ENCODE measurements at places on chromosomes 7 and 10.

DNA sequence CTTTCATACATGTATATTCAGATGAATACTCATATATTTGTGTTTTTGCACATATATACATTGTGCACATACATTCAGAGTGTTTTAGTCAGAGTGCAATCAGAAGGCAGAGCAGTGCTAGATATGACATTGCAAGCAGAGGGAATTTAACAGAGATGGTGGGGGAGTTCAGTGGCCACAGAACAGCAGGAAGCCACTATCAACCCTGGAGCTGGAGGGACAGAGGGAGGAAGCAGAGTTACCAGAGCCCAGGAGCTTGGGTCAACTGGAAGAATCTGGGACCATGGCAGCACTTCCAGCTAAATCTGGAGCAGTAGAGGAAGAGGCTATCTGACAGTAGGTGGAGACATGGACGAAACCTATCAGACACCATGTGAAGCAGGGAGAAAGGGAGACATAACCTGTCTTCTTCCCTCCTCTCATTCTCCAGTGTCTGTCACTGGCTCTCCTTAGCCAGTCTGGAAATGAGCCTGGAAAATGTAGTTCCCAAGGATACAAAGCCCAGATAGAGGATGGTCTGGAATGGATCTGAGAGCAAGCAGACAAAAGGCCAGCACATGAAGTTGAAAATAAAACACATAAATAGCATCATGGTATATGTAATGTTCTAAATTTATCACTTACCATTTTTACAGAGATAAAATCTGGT, 33.6 kb upstream of the HERPUD2 start:
- DNase-seq, result no peak

DNA sequence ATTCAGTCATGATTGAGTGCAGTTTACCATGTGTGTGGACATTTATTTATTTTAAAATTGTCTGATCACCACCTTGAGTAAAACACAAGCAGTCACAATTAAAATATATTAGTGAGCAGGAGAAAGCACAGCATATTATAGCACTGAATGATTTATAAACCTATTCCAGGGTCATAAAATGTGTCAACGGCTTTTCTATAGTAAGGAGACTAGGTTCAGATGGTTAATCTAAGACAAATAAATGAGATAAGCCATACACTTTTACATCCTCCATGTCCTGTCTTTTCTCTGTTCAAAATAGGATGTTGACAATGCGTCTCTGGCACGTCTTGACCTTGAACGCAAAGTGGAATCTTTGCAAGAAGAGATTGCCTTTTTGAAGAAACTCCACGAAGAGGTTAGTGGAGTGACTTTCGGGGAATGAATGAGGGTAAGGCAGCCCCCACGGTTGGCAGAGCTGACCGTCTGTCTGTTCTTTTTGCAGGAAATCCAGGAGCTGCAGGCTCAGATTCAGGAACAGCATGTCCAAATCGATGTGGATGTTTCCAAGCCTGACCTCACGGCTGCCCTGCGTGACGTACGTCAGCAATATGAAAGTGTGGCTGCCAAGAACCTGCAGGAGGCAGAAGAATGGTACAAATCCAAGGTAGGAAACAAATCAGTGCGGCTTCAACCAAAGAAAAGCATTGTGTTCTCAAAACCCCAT, 5.4 kb downstream of the VIM start:
- DNase-seq, result no peak

DNA sequence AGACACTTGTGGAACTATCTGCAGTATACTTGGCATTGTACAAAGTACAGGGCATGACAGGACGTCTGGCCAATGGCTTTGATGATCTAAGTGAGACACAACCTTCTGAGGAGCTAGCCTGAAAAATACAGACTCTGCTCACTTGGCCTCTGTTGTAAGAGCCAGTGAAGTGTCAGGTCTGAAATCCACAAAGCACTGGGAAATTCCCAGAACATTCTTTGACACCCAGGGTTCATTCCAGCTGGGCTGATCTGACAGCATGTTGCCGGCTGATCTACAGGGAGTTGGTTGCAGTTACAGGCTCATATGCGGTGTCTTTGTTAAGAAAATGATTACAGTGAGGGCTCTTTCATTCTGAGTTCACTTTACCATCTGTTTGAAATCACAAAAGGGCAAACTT, 354.6 kb downstream of the PHF14 start:
- no peak for DNase-seq

DNA sequence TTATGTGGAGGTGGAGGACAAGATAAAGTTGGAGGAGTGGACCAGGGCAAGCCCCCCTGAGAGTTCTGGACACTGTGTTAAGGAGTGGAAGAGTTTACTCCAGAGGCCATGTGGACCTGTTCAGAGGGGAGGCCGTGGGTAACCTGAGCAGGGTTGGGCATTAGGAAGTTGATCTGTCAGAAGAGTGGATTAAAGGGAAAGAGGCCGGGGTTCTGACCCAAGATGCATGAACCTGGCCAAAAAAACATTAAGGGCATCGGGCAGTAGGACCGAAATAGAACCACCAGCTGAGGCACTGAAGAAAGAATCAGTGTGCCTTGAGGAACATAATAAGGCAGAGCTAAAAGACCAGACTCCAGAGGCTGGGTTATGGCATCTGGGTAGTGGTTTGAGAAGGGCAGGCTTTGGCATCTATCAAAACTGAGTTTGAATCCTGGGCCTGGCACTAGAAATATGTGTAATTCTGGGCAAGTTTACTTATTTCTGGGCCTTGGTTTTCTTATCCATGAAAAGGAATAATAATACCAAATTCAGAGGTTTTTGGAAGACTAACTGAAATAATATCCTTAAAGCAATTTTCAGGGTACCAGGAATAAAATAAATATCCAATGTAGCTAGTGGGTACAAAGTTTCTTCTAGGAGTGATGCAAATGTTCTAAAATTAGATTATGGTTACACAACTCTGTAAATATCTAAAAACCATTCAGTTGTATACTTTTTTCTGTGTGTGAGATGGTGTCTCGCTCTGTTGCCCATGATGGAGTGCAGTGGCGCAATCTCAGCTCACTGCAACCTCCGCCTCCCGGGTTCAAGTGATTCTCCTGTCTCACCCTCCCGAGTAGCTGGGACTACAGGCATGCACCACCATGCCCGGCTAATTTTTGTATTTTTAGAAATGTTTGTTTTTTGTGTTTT, 10.9 kb upstream of the FRAT1 start:
- DNase-seq, result no peak

GRCh38 chr7:99030457-99030856, 113.5 kb downstream of the SMURF1 start:
- DNase-seq, result no peak

GRCh38 chr7:119408596-119408995, 864.4 kb upstream of the KCND2 start:
- DNase-seq, result no peak

DNA sequence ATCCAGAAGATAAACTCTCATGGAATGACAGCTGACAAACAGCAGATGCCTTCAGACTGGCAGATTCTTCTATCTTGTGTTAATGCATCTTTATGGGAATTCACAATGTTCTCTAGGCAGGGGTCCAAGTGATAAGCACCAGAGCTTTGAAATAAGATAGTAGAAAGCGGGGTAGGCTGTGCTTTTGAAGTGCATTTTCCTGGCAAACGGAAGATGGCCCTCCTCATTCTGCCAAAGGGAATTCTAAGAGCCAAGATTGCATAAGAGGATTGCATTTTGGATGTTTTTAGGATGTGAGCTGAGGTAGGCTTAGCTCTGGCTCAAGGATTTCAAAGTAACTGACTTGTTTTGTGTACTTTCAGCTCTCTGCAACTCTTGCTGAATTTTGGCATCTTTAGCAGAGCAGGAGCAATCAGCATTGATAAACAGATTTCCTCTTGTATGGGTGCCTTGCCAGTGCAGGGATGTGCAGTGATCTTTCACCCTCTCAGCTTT, 298.5 kb upstream of the KLF6 start:
- no peak for DNase-seq

- DNase-seq, result no peak
Observed at GRCh38 chr10:106959521-106959920, 205.0 kb downstream of the SORCS1 start.

GRCh38 chr10:78864761-78865537, 203.8 kb upstream of the ZMIZ1 start:
- no peak for DNase-seq

DNA sequence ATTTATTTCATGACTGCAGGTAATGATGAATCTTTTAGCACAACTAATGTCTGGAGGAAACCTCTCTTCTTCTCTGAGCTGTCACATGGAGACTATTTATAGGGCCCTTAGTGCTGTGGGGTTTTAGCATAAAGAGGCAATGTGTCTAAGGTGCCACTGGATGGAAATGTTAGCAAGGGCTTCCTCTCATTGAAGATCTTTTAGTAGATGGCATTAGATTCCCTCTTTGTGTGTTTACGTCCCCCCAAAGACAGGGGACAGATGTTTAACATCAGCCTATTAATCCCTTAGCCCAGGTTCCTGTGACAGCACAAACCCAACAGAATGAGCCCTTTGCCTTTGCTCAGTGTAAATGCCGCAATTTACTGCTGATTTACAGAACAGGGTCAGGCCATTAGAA, 208.6 kb downstream of the SKAP2 start:
- no peak for DNase-seq
